NCI-H2107 (cell line): ENCODE measurements at places on chromosomes 3 and 15.
A peak's percentile ranks its signal among the peaks of the same experiment; 100 is the strongest.

GRCh38 chr3:134066651-134067530, 37.2 kb upstream of the SLCO2A1 start:
- DNase-seq = no peak

- no peak for DNase-seq
These were observed 23.9 kb upstream of the CEP152 start for GRCh38 chr15:48834756-48835155.

GRCh38 chr3:38597502-38598060, 51.9 kb downstream of the SCN5A start:
- no peak for DNase-seq

GRCh38 chr15:88788816-88789215, 14.4 kb upstream of the ACAN start:
- no peak for DNase-seq

DNA sequence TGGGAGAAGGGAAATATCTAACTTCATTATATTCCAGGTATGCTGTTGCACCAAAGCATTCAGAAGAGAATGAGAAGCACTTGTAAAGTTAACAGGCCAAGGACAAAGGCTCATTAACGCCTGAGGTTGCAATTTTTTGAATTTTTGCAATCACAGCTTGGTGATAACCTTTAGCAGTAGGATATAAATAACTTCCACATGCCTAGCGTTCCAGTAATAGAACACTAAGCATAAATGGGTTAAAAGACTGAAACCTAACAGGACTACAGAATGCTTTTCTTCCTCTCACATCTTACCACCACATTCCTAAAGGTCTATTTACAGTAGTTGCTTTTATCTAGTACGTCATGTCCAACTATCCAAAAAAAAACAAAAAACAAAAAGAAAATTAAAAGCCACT, 57.4 kb upstream of the IMPG2 start:
- DNase-seq = no peak

DNA sequence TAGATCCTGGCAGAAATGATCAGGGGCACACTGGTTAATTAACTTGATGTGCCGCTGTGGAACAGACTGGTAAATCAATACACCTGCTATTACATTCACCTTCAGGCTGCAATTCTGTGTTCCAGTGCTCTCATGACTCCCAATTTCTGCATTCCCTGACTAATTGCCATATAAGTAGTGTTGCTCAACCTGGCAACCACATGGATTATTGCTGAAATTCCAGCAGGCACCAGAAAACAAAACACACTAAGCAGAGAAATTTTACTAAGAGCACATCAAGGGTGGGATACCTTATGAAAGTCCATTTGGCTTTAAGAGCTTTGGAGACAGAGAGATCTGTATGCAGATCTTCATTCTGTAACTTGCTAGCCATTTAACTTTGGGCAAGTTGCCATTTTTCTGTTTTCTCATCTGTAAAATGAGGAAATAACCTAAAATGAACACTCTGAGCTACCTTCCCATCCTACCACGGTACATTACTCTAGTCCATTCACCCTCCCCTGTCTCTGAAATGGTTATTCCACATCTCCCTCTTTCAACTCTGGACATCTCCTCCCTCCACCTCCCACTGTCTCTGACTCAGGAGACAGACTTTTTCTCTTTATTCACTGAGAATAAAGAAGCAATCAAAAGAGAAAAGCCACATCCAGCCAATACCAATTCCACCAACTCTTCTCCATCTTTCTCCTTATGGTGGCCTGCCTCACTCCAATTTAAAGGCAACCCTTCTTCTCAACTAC, 54.6 kb downstream of the STAC start:
- DNase-seq = no peak

DNA sequence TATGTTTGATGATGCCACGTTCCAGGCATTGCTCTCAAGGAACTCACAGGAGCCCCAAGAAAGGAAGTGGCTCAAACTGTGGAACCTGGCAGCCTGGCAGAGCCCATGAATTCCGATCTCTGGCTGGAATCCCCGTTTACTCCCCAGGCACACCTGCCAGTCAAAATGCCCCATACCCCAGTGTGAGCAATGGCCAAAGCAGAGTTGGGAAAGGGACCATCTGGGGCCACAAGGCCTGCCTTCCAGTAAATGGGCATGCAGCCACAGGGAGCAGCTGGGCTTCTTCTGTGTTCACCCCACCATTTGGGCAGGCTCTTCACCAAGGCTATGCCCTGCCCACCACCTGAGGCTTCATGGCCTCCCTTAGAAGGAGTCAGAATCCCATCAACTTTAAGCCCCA, 257.0 kb upstream of the GOLGA6L4 start:
- DNase-seq = no peak

DNA sequence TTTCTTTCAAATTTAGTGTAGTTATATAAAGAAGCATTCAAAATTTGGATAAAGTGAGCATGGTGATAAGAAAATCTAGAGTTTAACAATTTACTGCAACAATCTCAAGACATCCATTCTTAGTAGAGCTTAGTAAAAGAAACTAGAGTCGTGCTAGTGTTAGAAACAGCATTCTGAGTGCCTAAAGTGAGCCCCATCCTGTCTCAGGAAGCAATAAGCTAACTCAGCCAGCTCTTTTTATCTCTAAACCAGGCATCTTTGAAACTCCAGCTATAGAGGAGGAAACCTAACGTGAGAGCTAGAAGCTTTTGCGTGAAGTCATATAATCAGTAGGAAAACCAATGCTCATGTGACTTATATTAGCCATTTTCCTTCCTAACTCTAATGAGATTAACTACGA, 1187.1 kb upstream of the EPHA6 start:
- no peak for DNase-seq

DNA sequence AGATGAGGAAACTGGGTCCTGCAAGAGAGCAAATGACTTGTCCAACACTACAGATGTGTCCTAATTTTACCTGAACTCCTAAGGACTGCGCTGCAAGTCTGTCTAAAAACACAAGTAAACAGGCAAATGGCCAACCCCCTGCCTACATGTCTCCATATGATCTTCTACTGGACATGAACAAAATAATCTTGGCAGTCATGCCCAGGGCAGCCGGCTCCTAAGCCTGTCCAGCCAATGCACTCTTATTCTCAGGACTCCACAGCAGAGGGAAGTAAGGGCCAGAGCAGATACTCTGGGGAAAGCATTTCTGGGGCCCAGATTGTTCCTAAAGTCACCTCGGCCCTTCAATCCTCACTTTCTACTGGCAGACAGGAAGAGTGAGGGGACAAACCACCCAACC, 10.3 kb downstream of the COLQ start:
- no peak for DNase-seq

DNA sequence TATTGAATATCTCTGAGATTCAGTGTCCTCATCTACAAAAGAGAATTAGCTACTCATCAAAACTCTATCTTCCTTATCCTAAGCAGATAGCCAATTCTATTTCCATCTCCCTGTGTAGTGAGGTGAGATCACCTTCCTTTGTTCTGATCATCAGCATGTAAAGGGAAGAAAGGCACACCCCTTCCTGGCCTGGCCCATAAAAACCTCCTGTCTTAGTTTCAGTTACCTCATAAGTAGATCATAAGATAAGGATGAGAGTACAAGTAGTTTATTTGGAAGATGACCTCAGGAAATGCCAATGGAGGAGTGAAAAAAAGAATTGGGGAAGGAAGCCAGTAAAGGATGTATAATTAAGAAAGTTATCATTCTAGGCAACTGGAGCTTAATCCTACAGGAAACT, 114.5 kb upstream of the GADL1 start:
- no peak for DNase-seq

DNA sequence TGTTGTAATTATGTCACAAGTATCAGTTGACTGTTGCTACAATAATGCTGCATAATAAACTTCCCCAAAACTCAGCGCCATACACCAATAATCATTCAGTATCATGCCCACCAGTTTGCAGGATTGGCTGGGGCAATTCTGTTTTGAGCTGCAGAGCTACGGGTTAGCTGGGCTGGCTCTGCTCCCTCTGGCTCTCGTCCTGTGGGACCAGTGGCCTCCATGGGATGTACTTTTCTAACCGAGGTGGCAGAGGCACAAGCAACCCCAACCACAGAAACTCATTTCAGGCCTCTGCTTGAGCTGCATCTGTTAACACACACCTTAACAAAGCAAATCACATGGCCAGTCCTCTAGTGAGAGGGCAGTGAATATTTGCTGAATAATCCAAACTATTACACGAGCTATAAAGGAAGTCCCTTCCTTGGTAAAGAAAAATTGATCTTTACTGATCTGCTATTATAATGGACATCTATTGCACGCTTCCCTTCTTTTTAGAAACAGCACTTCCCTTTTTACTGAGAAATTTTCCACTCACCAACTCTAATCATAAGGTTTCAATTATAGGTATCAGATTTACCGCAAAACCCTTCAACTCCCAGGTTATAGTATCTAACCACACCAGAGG, 10.9 kb upstream of the BCL2A1 start:
- no peak for DNase-seq

DNA sequence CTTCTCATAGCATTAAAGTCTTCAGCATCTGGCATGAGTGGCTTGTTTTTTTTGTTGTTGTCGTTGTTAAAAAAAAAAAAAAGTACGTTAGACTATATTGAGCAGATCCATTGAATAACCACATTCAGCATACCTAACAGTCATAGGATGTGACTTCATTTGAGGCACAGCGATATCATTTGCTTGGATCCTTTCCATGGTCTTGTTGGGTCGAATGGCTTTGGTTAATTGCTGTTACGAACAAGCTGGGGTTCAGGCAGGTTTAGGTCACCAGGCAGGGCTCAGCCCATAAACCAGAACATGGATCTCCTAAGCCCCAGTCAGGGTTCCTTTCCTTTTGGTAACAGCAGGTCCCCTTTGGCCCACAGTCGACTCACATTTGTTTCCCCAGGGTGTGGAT, 76.2 kb downstream of the POLR2M start:
- no peak for DNase-seq

- no peak for DNase-seq
These were observed 103.0 kb downstream of the PGPEP1L start for GRCh38 chr15:98904544-98904943.

DNA sequence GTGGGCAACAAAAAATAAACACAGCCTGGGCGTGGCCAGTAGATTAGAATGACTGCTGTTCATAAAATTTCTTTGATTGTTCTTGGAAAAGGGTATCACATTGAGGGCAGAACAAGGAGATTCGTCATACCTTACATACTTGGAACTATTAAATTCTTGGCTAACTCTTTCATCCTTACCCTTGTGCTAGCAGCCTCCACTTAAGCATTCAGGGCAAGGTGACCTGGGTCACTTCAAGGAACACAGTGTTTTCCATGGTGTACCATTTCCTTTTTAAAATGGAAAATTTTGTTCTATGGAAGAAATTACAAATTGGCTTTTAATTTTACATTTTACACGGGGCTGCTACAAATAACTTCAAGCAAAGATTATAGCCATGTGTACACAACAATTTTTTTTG, 60.8 kb downstream of the MINDY4B start:
- DNase-seq = no peak

GRCh38 chr3:142647856-142648255, 51.7 kb downstream of the PLS1 start:
- DNase-seq = no peak

- no peak for DNase-seq
These were observed 37.9 kb downstream of the CRYGS start for GRCh38 chr3:186506191-186506739.

DNA sequence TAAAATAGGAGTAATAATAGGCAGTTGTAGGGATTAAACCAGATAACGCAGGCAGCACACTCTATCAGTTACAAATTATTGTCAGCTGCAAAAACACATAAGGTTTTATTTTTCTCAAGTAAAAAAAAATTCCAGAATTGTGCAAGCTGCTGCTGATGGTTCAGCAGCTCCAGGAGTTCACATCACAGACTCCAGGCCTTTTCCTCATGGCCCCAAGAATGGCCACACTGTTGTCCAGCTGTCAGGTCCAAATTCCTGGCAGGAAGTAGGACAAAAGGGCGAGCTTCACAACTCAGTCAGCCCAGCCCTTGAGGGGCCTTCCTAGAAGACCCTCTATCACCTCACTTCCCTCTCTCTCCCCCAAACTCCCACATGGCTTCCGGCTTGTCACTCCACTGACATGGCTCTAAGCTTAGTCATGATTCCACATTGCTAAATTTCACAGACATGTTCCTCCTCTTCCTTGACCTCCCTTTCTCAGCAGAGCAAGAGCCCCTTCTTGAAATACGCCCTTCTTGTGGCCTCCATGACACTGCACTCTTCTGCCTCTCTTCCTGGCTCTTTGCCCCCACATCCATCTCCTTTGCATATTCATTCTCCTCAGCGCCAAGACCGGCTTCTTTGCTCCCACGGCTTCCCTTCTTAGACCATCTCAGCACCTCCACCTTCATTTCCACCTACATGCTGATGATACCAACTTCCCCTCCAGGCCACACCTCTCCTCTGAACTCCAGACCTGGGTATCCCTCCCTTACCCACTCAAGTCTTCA, 27.4 kb upstream of the FAM174B start:
- no peak for DNase-seq

- no peak for DNase-seq
These were observed 369.0 kb upstream of the CDIN1 start for GRCh38 chr15:36210426-36210825.

- DNase-seq = no peak
These were observed 747.9 kb upstream of the CCDC54 start for GRCh38 chr3:106629215-106629832.

DNA sequence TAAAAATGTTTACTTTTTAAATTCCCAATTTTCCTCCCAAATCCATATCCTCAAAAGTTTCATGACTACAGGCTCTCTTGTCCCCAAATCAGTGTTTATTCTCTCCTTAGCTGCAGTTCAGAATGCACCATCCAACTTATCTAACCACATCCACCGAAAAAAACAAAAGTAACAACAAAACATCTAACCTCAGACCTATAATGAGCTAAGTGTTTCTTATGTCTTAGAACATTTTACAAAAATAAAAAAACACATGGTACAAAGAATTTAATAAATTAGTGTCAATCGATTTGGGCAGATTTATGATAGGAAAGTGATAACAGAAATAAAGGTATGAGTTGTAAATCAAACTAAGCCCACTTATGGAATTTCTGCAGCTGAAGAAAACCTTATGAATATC, 13.6 kb downstream of the SATB1 start:
- no peak for DNase-seq

- peak; percentile 97 for DNase-seq
These were observed at the start of gene SOX2 for GRCh38 chr3:181711325-181712135. Gene SOX2 (plus strand): TSS chr3:181711925. CDS start chr3:181712361, 436 bp downstream.

DNA sequence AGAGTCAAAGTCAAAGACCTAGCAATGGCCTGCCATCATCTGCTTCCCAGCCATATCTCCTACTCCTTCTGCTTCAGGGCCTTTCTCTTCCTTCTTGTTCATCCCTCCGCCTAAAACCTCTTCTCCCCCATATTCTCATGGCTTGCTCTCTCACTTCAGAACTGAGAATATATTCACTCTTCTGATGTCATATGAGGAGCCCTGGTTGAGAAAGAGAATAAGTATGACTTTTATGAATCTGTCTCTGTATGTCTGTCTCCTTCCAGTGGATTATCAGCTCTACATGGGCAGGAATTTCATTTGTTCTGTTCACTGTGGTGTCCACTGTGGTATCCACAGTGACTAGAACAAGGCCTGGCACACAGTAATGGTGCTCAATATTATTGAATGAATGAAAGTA, 11.8 kb downstream of the ZNF592 start:
- no peak for DNase-seq
